Hematopoietic multipotent progenitor cell (in vitro differentiated cells): ENCODE measurements at places on chromosomes 11 and 22.
A peak's percentile ranks its signal among the peaks of the same experiment; 100 is the strongest.

DNA sequence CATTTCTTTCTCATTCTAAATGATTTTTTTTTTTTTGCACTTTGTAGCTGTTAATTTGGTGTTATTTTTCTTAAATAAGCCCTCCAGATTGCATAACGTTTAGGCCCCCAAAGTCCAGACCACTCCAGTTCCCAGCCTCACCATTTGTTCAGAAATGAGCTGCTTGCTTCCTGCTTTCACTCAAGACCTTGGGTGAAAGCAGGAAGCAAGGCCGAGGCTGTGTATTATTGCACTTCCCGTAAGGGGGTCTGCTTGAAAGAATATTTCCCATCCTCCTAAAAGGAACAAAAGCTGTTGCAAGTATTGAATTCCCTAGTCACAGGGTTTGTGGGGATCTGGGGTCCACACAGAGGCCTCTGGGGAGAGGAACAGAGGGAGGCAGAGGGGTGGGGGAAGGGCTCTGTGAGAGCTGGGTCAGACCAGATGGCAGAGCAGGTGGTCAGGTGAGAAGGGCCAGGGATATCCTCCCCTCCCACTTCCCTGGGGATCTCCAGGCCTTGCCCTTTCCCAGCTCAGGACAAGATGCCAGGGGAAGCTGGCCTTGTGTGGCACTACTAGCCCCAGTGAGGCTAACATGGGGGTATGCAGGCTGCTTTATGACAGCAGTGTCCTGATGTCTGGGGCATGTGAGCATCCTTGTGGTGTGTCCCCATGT lies 51.6 kb upstream of the MYEOV start:
- peak; percentile 48 for DNase-seq

DNA sequence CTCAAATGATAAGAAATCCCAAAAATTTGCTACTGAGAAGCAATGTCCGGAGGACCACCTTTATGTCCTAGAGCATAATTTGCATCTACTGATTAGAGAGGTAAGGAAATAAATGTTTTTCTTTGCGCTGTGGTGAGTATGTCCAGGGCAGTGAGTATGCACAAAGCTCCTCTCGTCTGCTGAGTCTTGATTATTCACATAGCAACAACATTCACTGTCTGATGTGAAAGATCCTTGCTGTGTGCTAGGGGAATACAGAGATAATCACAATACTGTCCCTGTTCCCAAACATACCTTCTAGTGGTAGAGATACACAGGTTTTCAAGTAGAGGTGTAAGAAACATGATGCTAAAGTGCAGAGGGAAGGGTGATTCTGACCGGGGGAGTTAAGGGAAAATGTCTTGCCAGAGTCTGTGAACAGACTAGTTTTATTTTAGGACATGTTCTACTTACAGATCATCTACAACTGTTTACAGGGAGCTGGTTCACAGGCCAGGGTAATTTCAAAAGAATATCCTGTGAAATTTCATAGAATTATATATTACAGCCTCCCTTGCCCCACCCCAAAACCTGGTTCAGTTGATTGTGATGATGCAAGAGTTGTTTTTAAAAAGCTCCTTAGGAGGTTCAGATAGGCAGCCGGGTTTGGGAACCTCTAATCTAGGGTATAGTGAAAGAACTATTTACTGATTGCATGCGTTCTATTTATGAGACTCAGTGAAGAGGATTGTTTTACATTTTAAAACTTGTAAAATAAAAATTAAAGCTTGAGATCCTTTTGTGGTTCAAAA lies 12.6 kb downstream of the MED17 start:
- DNase-seq: no peak

GRCh38 chr11:110807801-110808200 lies 95.6 kb upstream of the ARHGAP20 start:
- DNase-seq: no peak

DNA sequence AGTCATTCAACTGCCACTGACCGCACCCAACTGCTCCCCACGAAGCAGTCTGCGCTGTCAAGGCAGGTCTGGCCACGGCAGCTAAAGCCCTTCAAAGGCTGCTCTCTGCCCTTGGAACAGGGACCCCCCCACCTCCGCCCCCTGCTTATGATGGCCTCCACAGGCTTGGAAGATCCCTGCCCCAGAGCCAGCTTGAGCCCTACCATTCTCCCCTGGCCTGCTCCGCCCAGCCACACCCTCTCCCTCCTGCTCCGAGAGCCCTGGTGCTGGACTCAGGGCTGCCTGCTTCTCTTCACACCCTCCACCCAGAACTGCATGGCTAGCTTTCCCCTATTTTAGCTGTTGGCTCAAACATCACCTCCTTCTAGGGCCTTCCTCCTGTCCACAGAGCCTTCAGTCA lies 19.0 kb downstream of the ZMAT5 start:
- no peak for DNase-seq

DNA sequence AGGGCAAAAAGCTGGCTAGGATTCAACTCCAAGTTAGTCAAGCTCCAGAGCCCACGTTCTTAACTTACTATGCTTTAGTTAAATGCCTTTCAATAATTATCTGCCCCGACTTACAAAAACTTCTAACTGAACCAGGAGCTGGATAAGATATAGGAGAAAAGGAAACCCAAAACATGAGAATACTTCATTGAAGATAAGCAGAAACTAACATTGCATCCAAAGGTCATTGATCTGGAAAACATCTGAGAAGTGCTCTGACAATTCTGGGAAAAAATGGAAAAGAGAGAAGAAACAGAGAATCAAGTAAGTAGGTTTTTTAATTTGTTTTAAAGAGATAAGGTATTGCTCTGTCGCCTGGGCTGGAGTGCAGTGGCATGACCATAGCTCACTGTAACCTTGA lies 27.2 kb downstream of the ACAT1 start:
- DNase-seq: no peak

- DNase-seq: peak; percentile 42
These were observed 6.9 kb upstream of the MS4A14 start for GRCh38 chr11:60389279-60389910.

GRCh38 chr22:24592851-24593558 lies at the start of gene LRRC75B:
Gene LRRC75B (minus strand): TSS chr22:24593073. CDS start chr22:24593039, 34 bp downstream.
- peak; percentile 68 for DNase-seq

GRCh38 chr11:3154001-3154599 lies 11.0 kb downstream of the OSBPL5 start:
- peak; percentile 53 for DNase-seq

GRCh38 chr11:67266449-67267187 lies at the start of gene GRK2:
Gene GRK2 (plus strand): TSS chr11:67266473. CDS start chr11:67266700, 227 bp downstream.
- no peak for DNase-seq

GRCh38 chr11:95337175-95337957 lies 106.4 kb upstream of the SESN3 start:
- no peak for DNase-seq

- no peak for DNase-seq
These were observed 6.6 kb upstream of the USP2 start for GRCh38 chr11:119388103-119388502.

DNA sequence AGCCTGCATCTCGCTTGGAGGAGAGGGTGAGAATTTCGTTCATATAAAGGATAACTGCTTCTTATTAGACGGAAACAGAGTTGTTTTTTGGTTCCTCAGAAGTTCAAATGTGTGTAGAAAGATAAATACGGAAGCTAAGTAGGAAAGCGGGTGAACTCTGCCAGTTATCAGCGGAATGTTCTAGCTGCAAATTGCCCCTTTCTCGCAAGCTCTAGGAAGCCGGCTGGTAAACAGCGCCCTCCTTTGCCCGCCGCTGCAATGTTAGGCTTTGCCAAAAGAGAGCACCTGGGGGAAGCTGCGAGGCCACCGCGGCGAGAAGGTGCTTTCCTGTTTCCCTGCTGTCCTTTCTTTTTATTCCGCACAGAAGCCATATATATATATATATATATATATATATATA lies 67.0 kb downstream of the IGLL5 start:
- peak; percentile 83 for DNase-seq

- DNase-seq: peak; percentile 51
These were observed 10.8 kb upstream of the MS4A13 start for GRCh38 chr11:60504219-60504905.

DNA sequence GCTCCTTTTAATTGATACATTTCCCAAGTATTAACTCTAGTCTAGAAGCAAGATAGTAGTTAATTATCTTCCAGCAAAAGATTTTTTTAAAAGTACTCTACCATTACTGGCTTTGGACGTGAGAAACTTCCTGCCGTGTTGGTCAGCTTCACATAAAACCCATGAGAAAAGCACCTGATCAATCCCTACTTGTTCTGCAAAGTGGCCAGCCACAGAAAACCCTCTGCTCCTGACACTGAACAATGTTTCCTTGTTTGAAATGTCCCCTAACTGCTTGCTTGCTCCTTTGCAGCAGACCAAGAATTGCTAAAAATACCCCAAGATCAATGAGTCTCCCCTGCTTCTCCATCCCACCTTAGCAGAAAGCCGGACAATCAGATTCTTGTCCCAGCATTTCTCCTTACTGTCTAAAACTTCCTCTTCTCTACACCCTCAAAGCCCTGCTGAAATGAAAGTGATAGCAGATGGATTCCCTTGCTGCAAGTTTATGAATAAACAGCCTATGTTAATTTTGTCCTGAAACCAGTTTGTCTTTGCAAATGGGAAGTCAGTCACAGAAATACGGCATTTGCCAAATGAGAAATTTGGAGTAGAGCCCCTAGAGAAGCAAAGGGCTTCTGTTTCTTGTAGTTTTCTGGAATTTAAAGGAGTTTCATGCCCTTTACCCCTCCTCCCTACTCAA lies 207.1 kb upstream of the ARHGAP20 start:
- DNase-seq: peak; percentile 50

DNA sequence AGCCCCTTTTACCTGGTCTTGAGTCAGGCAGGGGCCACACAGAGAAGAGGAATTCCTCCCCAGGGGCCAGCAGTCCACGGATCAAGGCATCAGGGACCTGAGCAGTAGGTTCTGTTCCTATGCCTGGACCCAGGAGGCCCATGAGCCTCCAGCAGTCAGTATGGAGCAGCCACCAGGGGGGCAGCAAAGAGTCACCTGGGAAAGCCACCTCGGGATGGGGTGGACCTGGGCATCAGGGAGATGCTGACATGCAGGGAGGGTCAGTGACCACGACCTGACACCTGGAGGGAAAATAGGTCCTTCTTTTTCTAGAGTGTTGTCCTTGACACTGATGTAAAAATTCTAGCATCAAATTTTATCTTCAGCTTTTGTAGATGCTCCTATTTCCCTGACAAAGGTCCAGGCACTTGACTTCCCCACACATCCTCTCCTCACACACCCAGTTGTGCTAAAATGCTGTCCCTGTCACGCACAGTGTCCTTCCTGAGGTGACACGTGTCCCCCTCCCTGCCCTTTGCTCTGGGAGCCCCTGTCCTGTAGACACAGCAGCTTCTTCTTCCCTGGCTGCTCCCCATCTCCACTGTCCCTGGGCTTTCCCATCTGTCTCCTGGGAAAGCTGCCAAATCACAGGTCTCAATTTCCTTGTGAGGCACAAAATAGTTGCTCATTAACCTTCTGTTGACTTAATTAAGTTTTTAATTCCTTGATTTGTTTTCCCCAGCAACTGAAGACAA lies 70.0 kb upstream of the IGLL5 start:
- DNase-seq: no peak

DNA sequence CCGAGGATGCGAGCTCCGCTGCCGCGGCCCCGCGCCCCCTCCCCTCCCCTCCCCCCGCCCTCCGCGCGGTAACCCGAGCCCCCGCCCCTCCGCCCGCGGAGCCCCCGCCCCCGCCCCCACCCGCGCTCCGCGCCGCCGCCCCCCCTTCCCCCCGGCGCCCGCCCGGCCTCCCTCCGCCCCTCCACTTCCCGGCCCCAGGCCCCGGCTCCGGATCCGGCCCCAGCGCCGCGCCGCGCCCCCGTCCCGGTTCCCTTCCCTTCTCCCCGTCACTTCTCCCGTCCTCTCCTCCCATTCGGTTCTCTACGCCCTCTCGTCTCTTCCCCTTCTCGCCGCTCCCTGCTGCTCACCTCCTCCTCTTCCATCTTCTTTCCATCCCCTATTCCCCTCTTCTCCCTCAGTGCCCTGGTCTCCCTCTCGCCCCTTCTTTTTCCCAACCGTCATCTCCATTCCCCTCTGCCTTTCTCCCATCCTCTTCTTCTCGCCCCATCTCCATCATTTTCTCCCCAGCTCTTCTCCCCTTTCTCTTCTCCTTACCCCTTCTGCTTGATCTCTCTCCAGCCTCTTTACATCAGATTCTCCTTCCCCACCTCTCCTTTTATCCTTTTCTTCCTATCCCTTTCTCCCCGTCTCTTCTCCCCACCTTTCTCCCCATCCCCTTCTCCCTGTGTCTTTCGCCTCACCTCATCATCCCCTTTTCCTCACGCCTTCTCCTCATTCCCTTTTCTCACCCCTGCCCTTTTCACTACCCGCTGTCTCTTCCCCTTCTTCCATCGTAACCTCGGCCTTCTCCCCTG lies at the start of gene DCHS1:
TSS of gene DCHS1 (minus strand) at position 20 of the 794 bp plus-strand sequence. CDS start 14,196 bp downstream, outside the sequence.
- DNase-seq: no peak

GRCh38 chr11:111303461-111303860 lies 5.1 kb downstream of the POU2AF3 start:
- no peak for DNase-seq

DNA sequence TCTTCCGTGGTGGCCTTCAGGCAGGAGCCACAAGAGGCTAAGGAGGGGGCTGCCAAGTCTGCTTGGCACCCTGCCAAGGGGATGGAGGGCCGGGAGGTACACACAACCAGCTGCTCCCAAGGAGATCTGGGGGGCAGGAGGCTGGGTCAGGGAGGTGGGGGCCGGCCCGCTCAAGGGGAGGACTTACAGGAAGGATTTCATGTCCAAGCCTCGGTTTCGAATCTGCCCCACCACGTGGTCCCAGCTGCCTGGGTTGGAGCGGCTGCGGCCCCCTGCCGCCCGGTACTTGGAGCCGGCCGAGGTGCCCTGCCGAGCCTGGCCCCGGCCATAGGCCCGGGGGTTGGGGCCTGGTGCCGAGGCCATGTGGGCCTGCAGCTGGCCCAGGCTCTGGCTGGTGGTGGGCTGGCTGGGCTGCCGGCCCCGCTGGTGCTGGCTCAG lies 33.5 kb downstream of the LRRC10B start:
- DNase-seq: no peak

DNA sequence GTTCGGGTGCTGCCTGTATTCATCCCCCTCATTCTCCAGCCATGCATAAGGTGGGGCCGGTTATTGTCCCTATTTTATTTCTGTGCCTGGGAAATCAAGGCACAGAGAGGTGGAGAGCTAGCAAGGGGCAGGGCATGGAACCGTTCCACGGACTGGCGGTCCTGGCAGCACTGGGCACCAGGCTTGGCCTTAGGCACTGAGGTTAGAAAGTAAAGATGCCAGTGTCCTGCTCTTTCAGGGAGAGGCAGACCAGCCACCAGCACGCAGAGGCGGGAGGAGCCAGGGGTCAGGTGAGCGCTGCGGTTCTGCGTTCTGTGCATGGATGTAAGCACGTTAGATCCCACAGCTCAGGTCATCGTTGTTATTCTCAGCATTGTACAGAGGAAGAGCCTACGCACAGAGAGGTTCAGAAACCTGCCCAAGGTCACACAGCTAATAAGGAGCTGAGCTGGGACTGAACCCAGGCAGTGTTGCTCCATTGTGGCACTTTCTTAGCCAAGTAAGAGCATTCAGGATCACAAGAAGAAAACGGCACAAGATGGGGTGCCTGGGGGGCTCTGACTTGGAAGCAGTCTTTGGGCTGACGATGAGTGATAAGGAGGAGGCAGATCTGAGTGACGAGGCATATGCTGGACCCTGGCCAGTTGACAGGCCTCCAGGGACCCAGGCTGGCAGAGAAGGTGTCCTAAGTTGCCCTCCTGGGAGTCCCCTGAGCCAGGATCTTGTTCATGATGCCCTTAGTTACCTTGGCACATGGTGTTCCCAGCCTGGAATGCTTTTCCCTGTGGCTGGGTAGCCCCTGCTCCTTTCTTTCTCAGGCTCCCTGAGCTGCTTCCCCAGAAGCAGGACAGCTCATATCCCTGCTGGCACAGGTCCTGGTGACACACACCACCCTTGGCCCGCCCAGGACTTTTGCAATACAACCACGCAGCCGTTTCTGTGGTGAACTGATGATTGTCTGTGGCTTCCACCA lies 41.1 kb downstream of the OSBPL5 start:
- peak; percentile 28 for DNase-seq
